CD4-positive, alpha-beta T cell (primary cell): ENCODE measurements at places on chromosomes 12 and 14.
A peak's percentile ranks its signal among the peaks of the same experiment; 100 is the strongest.

GRCh38 chr12:94777936-94778335, 127.6 kb upstream of the TMCC3 start:
- DNase-seq = no peak

GRCh38 chr14:73662487-73662943, 17.7 kb downstream of the DNAL1 start:
- DNase-seq = no peak

DNA sequence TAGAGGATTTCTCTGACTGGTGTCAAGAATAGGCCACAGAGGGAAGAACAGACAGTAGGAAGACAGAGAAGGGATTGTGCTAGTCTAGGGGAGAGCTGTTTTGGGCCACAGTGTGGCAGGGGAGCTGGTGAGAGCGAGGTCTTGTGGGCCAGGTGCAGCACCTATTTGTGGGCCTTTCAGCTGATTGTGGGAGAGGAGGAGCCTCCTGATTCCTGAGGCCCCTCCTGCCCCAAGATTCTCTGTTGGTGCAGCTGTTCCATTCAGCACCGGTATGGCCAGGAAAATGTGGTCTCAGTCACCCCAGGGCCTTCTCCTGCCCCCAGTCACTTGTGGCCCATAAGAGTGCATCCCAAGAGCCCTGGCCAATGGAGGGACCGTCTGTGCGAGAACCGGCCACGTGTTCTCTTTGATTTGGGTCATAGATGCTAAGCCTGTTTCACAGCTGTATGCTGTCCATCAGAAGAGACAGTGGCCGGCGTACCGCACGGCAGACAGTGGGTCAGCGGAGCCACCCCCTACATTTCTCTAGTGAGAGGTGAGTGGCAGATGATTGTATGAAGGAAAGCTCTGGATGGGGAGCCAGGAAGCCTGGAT, 27.7 kb downstream of the TPCN1 start:
- no peak for DNase-seq

DNA sequence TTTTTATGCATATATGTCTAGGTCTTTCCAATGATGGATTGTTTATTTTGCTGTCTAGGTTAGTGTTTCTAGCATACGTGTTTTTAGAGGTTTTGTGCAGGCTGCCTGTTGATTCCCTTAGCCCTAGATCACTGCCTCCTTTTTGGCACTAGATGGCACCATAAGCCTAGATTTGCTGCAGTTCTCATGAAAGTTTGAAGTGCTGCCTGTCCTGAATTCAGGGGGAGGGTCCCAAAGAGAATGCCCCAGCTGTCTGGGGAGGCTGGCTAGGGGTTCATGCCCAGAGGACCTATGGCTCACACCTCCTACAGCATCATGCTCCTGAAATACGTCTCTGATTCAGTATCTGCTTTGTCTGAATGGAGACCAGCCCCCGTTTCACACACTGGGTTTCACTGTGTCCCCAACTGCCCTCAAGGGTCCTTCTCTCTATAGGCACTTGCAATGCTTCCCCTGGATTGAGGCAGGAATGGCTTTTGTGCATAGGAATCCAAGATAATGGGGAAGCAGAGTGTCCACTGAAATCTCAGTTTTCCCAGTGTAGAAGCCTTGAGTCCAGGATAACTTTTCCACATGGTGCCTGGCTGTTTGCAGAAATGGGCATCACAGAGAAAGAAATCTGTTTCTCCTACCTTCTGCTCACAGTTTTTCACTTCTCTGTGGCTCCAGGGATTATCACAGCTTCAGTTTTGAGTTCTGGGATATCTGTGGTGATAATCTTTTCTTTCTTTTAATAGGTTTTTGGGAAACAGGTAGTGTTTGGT, 14.2 kb upstream of the TXNRD1 start:
- peak; percentile 35 for DNase-seq

GRCh38 chr12:3150931-3151835, 74.0 kb downstream of the TSPAN9 start:
- no peak for DNase-seq

DNA sequence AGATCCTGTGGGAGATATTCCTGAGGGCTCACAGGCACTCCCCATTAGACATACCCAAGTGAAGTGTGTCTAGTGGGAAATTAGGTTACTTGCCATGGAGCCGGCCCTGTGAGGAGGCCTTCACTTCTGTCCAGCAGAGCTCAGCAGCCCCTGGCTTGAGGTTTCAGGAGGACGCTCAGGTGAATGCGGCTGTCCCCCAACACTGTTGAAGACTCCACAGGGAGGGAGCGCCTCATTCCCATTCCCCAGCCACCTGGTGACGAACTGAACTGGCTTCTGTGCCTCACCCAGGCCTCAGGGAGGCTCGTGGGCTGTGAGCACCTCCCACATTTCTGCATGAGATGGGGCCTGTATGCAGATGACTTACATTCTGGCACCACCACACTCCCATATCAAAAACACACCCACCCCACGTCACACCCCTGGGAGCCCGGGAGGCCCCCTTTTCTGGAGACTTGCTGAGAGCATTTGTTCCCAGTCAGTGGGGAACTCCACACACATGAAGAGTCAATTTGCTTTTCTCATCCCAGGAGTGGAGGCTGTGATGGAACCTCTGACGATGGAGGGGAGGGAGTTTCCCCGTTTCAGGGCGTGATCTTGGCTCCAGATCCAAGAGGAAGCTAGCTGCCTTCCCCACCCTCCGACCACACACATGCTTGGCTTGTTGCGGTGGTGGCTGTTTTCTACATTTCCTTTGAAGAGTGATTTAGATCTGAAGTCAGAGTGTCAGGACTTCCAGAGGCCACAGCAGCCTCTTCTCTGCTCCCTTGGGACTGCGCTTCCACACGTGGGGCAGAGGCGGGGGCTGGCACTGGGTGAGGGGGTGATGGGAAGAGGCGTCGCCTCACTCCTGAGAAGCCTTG, 120.7 kb downstream of the ADGRD1 start:
- DNase-seq = no peak

- DNase-seq = no peak
Measured at GRCh38 chr12:87667378-87667777, 361.8 kb downstream of the C12orf50 start.

- DNase-seq = no peak
Measured at GRCh38 chr14:98651037-98651436, 621.0 kb downstream of the BCL11B start.

DNA sequence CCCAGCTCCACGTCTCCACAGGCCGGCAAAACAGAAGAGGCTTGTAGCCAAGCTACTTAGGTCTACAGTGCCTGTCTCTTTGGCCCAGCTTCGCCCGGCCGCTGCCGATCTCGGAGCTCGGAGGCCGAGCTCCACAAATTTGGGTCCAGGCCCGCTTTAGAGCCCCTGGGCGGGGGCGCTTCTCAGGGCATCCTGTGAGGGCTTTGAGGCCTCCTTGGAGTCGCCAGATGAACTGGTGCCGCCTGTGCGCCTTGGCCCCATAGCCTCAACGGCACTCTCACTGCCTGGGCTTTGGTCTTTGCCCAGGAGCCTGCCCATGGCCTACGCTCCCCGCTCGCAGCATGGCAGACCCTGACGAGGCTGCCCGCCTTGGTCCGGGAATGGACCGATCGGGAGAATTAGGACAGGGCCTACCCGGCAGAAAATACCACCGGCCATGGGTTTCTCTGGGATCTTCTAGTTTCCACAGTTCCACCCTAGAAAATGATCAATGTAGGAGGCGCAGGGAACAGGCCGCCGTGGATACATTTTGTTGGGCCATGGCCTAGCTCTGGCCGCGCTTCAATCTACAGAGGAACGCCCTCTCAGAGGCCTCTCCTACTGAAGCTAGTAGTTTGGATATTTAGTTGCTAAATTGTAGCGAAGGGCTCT, 953 bp upstream of the NKX2-8 start:
- no peak for DNase-seq

- DNase-seq = no peak
Measured at GRCh38 chr12:50221228-50222008, 54.2 kb upstream of the CERS5 start.

DNA sequence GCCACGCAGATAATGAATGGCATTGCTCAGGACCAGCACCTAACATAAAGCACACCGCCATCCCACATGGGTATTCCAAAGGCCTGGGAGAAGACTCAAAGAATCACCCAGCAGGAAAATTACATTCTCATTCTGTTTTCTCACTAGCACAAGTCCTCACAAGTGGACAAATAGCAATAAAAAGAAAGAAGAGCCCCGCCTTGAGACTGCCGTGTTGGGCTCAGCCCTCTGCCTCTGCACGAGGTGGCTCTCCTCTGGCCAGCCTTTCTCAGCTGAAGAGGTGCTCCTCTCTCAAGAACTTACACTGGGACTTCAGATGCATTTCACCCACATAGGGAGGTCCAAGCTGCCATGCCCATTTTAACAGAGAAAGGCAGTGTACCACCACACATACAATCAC, 207.5 kb downstream of the SPTSSA start:
- no peak for DNase-seq

GRCh38 chr14:30872602-30873001, 1.8 kb upstream of the COCH start:
- no peak for DNase-seq

DNA sequence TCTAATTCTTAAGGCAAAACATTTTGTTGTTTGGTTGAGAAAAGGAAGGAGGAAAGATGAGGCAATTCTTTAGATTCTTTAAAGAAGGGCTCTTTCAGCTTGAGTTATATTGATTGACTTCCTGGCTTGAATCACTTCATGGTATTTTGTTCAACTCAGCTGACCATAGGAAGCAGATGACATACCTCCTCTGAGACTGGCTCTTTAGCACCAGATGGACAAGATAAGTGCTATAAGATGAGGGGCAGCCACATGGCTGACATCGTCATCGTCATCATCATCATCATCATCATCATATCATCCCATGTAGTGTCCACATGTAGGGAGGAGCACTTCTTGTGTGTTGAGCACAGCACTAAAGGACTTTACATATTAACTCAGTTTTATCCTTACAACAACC, 81.3 kb downstream of the SSPN start:
- no peak for DNase-seq

- DNase-seq = no peak
Measured at GRCh38 chr14:83291714-83292113, 1758.1 kb upstream of the SEL1L start.

DNA sequence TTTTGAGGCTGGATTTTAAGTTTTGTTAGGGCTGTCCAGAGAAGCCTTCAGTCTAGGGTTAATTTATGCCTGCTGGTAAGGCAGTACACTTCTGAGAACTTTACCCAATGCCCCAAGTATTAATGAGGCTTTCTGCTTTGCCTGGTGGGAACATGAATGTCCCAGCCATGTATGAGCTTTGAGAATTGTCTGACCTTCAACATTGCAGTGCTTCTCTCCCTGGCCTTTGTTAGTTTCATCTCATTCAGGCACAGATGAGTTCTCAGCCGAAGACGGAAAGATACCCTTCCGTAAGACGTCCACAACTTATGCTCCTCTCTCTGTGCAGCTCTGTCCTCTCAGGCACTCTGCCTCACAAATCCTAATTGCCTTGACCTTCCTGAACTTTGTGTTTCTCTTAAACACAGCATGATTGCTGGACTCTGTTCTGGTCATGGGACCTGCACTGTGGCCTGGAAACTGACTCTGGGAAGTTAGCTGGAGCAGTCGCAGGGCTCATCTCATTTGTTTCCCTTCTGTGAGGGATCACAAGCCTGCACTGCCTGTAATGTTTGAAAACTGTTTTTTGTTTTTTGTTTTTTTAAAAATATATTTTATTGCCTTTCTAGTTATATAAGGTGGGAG, 15.7 kb downstream of the CHPT1 start:
- no peak for DNase-seq

- no peak for DNase-seq
Measured at GRCh38 chr14:84025106-84026012, 1504.6 kb upstream of the FLRT2 start.

DNA sequence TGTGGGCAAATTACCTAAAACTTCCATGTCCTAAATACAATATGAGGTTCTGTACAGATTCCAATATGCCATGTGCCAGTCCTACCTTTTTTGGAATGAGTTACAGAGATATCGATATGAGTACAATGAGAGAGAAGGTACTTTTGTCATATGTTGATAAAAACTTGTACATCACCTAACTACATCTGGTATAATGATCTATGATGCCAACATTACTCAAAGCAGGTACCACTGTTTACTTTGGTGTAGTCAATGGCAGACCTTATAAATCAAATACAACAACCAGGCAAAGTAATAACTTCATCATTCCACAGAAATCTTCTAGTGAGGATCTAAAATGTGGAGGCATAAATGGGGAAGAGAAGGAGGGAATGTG, 12.7 kb downstream of the TEP1 start:
- no peak for DNase-seq

GRCh38 chr14:103343164-103343879, 9.3 kb downstream of the EIF5 start:
- no peak for DNase-seq

- DNase-seq = no peak
Measured at GRCh38 chr12:67988601-67989021, 636 bp upstream of the IFNG-AS1 start.

DNA sequence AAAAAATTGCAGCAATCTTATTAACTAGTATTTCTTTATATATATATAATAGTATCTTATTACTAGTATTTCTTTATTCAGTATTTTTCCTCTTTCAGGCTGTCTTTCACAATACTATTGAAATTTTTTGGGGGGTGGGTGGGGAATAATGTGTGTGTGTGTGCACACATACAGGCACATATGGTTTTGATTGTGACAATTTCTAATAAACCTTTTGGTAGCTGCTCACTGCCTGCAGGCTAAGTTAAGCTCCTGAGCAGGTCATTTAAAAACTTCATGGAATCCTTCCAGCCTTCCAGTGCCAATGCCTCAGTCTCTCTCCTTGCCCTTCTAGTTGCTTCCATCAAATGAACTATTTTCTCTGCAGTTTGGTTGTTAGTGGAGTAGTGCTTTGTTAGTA, 490.1 kb downstream of the PCNX1 start:
- DNase-seq = no peak

DNA sequence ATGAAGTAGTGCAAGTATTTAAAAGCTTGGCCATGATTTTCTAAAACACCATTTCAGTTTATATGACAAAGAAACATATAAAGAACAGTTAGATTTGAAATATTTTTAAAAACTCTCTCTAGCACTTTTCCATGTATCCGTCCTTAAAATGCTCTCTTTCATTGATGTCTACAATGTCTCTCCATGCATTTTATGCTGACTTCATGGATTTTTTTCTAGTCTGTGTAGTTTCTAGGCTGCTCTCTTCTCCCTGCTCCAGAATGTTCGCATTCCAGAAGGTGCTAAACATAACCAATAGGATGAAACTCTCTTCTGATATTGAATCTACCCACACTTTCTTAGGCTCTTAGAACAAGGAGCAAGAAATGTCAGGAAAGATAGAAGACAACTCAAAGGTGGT, 124.8 kb downstream of the PLCZ1 start:
- no peak for DNase-seq

DNA sequence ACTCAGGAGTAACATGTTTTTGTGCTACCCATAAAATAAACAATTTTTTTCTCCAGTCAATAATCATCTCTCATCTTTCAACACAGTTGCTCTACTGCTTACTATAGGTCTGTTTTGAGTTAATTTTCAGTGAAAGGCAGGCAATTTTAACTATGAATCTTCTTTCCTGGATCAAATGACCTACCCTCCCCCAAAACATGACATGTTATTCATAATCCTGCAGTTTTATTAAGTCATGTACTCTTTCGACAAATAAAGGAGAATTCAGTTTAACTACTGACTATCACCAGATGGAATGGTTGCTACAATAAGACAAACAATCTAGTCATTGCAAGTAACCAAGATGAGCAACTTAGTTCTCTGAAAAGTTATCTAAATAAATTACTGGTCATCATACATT, 106.0 kb upstream of the FAR2 start:
- DNase-seq = no peak

GRCh38 chr12:124432376-124432775, 135.0 kb downstream of the NCOR2 start:
- DNase-seq = peak; percentile 39
